T-helper 1 cell (primary cell): ENCODE measurements at places on chromosomes 3 and 15.
A peak's percentile ranks its signal among the peaks of the same experiment; 100 is the strongest.

GRCh38 chr3:186798239-186798874 lies 7.9 kb downstream of the RFC4 start:
- DNase-seq, result no peak

GRCh38 chr15:94387849-94388441 lies 156.6 kb downstream of the MCTP2 start:
- no peak for DNase-seq

- no peak for DNase-seq
Observed at GRCh38 chr3:119608405-119609000, 10.8 kb downstream of the PLA1A start.

DNA sequence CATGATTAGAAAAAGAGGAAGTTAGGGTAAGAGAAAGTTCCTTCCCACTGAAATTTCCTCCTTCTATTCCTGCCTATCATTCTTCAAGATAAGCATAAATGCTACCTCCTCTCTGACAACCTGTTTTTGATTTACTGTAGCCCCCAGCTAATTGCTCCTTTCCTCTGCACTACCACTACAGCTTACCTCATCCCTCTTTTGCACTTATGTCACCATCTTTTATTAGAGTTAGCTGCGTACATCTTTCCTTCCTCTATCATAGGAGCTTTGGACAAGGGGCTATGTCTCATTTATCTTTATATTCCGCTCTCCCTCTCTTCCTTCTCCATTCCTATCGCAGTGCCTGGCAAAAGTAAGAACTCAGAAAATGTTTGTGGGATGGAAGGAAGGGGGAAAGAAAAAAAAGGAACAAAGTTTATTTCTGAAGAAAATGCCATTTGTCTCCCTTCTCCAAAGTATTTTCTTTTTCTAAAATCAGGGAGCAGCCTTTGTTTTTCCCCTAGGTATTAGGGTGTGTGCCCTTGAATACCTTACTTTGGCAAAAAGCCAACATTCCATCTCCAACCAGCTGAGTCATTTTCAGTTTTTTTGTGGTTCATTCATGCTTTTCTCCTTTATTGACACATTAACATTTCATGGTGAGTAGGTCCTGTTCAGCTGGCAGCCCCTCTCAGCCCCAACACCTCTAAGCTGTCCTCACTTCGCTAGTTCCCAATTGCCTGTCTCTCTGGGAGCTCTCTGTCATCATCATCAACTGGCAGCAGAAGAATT lies 87.6 kb upstream of the SOX2 start:
- DNase-seq, result no peak

DNA sequence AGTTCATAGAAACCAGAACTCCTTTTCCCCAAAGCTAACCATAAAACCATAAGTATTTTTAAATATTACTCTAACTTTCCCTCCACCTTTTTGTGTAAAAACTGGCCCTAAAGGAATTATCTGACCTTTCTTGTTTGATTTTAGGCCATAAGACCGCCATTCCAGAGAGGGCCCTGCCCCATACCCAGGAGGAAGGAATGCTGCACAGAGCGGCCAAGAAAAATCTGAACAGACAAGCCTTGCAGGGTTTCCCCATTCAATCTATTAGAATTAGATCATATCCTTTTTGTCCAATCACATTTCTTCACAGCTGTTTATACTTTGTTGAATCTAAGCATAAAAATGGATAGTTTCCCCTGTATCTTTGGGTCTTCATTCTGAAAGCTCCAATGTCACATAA lies 97.1 kb downstream of the B3GALNT1 start:
- DNase-seq, result no peak

- peak; percentile 45 for DNase-seq
Observed at GRCh38 chr3:49017971-49018706, at the start of gene DALRD3. Gene DALRD3, minus strand, starts transcription at chr3:49018580. Its CDS starts 16 bp downstream, at chr3:49018564.

DNA sequence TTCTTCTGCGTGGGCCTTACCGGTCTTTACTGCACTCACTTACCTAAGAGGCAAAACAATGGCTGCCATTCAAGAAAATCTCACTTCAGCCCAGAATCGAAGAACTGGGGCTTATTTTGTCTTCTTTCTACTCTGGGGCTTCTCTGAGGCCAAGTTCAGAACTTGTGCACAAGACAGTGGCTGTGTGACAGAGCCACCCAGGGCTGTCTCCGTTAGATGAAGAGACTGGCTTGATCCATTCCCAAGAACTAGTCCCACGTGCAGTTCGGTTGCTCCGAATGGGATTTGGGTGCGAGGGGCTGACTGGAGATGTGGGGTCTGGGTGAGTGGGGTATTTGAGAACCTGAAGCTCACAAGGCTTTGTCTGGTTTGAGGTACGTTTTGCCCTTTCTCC lies 795 bp upstream of the TCF12 start:
- no peak for DNase-seq

DNA sequence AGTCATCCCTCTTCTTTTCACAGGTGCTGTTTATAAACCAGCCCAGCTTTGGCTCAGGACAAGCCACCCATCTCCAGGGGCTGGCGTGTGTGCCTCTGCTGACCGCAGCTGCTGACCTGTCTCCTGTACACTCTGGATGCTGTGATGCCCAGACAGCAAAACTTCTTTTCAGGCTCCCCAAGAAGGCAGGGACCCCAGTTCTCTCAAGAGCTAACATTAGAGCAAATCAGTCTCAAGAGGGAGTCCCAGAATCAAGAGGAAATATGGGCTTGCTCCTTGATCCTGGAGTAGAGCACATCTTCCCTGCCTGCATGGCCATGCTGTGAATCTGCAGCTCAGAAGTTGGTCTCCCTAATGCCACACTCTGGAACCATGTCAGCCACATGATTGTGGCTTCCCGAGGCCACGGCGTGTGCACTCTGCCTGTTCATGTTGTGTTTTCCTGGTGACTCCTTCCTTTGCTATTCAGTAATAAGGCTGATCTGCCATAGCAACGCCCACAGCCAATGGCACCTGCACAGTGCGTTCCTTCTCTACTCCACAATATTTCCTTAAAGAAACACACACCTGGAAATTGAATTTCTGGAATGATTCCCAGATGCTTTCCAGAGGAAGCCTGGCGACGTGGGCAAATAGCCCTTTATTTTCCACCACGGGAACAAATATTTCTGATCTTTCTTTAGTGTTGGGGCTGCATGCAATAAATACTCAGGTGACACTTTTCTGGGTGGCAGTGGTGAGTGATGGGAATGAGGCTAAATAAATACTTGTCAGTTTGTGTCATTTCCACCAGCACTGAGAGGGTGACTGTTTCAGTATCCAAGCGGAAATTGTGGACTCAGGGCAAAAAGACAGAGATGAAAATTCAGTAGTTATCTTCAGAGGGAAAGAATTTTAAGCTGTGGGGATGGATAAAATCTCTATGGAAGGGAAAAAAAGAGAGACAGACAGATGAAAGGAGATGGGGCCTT lies 21.9 kb upstream of the THSD4 start:
- no peak for DNase-seq

DNA sequence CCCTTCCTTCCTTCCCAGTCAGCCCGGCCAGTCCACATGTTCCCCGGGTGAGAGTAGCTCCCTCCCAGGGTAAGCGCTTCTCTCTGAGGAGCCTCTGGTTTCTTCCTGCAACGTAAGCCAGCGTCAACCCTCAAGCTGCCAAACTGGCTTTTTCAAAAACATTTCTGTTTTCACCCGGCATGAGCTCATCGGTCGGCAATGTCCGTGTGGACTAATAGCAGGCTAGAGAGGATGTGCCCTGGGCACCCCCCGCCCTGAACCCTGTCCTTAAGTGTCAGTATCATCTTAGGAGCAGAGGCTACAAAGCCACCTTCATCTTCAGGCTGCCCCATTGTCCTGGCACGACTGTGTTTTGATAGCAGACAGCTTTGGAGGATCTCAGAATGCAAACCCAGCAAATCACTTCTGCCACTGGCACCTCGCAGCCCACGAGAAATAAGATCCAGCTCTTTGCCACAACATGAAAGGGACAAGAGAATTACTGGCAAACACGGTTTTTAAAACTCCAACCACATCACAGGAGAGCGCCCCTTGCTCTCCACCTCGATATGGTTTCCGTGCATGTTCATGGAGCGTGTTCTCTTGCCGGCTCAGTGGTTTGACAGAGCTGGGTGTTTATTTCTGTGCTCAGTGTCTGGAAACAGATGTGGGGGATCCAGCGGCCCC lies 9.9 kb downstream of the ALDH1A3 start:
- no peak for DNase-seq

- no peak for DNase-seq
Observed at GRCh38 chr3:129482721-129483120, 42.7 kb downstream of the IFT122 start.

- DNase-seq, result no peak
Observed at GRCh38 chr3:108088697-108089096, 2.1 kb downstream of the CD47 start.

GRCh38 chr15:40357723-40358470 lies at the start of gene DISP2:
Gene DISP2, plus strand, starts transcription at chr15:40358219. Its CDS starts 103 bp downstream, at chr15:40358322.
- peak; percentile 85 for DNase-seq

GRCh38 chr3:4494895-4495264 lies 1.7 kb downstream of the ITPR1 start:
- no peak for DNase-seq

- DNase-seq, result no peak
Observed at GRCh38 chr3:116984301-116984700, 274.7 kb downstream of the TUSC7 start.

- DNase-seq, result no peak
Observed at GRCh38 chr3:187383246-187383645, 15.1 kb downstream of the RTP4 start.

DNA sequence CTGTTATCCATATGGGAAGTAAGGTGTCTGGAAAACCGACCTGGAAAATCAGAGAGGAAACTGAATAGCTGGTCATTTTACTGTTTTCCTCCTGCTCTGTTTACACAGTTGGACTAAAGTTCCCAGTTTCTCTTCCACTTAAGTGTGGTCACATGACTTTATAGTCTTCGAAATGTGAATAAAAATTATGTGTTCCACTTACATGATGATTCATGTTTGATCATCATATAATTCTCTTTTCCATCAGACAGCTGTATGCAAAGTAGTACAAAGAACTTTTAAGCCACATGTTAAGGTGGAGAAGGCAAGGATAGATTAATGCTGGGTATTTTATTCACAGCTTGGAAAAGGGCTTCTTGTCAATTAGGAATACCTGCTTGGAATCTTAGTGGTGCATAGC lies 525.5 kb upstream of the BCHE start:
- DNase-seq, result no peak

DNA sequence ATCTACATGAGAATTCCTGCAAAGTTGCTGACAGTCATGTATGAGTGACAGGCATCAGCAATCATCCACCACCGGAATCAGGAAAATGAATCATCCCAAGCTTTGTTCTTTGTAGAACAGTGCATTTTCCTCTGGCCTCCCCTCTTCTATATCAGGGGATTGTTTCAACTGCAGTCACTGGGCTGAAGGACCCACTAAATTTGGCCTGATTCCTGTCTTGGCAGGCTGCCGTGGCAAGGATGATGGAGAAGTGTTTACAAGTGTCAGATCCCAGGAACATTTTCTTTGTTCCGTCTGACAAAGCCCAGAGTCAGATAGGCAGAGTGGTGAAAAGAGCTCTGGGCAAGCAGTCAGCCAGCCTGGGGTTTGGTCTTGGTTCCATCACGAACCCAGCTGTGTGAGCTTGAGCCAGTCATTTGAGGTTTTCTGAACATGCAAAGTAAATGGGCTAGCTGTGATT lies 175.1 kb upstream of the TSC22D2 start:
- no peak for DNase-seq

DNA sequence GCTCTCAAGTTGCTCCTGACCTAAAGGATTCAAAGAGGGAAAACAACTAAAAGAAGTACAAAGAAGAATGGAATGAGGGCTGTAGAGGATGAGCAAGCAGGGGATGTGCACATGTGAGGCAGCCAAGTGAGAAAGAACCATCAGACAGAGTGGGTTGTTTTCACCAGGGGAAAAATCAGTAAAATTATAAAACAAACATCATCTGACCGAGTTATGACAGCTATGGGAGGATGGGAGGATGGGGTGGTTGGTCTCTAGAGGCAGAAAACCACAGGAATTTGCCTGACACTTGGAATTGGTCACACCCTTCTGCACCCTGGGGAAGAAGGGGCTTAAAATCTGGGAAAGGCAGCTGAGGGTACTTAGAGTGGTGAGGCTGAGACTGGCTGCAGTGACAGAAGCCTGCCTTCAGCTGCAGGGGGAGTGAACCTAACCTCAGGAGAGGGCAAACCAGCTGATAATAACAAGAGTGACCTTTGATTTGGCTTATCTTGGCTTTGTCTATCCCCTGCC lies 10.1 kb downstream of the ARHGAP31 start:
- no peak for DNase-seq

GRCh38 chr3:190120269-190121060 lies at the start of gene P3H2:
Gene P3H2, minus strand, starts transcription at chr3:190120897. Its CDS starts 166 bp downstream, at chr3:190120731.
- DNase-seq, result no peak

DNA sequence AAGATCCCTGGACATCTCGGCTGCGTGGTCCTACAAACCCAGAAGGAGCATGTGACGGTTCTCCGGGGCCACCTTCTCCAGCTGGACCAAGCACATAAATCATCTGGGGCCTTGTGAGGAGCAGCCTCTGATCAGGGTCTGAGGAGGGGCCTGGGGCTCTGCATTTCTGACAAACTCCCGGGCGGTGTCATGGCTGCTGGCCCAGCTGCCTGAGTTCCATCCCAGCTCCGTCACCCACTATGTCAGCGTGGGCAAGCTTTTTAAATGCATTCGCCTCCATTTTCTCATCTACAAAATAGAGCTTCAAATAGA lies 126.3 kb upstream of the MEF2A start:
- DNase-seq, result no peak

DNA sequence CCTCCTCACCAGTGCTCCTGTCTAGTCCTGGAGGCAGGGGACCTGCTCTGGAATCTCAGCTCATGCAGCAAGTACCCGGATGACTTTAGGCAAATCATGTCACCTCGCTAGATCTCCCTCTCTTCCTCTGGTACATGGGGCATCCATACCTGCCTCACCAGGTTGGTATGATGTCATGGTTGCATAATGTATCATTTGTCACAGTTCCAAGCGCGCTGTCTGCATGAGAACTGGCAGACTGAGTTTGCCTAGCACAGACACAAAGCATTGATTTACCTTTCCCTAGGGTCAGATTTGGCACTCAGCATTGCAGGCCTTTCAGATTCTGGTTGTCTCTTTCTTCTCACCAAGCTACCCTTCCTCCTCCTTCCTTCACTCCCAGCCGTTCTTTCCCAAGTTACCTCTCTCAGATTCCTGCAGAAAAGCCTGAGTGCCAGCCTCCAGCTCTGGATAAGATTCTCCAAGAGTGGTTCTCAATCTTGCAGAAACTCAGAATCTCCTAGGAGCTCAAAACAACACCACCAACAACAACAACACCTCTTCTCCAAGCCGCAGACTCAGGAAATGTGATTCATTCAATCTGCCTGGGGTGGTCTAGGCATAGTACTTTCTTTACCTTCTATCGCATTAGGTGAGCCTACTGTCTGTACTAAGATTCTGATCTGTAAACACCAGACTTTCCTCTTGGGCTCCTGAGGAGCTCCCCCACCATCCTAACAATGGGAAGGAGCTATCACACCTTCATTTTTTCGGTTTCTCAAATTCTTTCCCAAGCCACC lies 29.5 kb downstream of the FAM43A start:
- DNase-seq, result no peak
